ENCODE measurements at places on chromosomes 1 and 21.

- DNase-seq, result no peak
Observed at GRCh38 chr1:58136387-58136786, 410.1 kb downstream of the OMA1 start.

DNA sequence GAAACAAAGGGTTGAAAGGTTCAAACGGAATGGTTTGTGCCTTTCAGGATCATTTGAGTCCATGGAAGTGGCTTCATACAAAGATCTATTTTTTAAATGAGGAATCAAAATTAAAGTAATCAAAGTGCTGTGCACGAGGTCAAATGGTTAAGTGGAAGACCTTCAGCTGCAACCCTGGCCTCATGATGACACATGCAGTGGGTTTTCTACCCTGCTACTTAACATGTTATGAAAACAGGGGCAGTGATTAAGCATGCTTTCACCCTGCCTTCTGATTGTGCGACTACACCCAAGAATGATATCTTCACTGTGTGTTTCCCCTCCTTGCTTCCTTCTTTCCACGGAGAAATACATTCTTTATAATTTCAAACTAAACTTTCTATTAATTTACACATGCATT is 604.2 kb downstream of the LRRIQ3 start:
- no peak for DNase-seq

DNA sequence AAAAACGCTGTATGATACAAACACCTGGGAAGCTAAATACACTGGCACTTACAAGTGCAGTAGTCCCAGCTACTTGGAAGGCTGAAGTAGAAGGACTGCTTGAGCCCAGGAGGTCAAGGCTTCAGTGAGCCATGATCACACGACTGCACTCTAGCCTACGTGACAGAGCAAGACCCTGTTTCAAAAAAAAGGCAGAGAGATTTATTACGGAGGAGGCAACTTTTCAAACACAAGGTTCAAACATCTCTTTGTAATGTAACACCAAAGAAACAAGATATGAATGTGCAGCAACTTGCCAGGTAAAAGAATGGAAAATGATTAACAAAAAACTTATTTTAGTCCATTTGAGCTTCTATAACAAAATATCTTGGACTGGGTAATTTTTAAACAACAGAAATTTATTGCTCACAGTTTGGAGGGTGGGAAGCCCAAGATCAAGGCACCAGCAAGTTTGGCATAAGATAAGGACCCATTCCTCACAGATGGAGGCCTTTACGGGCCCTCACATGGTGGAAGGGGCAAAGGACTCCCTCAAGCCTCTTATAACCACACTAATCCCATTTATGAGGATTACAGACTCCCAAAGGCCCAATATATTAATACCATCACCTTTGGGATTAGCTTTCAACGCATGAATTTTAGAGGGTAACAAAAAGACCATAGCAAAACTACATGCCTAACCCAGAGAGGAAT is 73.3 kb downstream of the EVI5 start:
- DNase-seq, result no peak

GRCh38 chr1:88661951-88662699 is 21.9 kb upstream of the PKN2 start:
- DNase-seq, result no peak

DNA sequence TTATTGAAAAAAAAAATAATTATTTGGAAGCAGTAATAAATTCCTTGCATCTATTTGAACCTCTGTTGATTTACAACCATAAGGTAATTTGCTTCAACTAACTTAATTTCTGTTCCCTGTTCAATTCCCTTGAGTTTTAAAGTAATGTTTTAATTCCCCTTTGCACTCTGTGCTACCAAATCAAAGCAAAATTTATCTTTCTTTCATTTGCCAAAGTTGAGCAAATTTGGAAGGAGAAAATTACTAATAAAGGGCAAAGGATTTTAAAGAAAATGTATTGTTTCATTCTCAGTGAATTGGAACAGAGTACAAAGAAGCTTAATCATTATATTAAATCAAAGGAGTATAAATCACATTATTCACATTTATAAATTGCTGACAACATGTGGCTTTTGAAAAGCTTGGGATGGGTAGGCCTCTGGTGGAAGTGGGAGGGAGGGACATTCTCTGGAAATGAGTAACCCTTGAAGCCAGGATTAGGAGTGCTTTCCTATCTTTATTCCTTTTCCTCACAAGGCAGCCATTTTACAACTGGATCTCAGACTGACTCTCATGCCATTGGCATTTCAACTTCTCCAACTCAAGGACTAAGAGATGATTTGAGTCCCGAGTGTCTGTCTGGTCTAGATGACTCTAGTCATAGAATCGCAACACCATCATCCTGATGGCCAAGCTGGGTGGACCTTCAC is 331.6 kb upstream of the DUSP10 start:
- no peak for DNase-seq

DNA sequence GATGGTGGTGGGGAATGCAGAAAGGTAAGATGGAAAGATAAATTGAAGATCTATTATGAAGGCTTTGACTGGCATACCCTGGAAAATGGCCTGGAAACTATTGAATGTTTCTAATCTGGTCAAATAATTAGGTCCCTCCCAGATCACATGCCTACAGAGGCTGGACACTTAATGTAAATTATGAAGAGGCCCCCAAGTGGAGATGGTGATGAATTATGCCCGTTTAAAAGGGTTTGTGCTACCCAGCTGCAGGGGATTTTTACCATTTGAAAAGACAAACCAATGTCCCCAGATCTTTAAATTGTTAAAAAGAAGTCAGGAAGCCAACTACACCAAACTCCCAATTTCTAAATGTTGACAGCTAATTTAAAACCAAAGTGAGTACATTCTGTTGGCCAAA is 35.7 kb upstream of the FMN2 start:
- no peak for DNase-seq

DNA sequence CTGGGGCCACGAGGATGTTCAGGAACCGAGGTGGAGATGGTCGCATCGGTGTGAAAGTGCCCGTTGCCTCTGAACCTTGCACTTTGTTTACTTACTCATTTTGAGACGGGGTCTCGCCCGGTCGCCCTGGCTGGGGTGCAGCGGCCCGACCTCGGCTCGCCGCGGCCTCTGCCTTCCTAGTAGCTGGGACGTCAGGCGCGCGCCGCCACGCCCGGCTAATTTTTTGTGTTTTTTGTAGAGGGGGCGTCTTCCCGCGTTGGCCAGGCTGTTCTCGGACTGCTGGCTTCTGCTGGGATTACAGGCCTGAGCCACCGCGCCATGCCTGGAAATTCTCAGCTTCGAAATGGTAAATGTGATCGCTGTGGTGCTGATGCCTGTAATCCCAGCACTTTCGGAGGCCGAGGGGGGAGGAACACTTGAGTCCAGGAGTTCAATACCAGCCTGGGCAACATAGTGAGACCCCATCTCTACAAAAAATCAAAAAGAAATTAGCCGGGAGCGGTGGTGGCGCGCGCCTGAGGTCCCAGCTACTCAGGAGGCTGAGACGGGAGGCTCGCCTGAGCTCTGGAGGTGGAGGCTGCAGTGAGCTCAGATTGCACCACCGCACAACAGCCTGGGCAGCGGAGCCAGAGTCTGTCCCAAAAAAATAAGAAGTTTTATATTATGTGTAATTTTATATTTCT is 684 bp upstream of the MRPL20 start:
- DNase-seq, result no peak

DNA sequence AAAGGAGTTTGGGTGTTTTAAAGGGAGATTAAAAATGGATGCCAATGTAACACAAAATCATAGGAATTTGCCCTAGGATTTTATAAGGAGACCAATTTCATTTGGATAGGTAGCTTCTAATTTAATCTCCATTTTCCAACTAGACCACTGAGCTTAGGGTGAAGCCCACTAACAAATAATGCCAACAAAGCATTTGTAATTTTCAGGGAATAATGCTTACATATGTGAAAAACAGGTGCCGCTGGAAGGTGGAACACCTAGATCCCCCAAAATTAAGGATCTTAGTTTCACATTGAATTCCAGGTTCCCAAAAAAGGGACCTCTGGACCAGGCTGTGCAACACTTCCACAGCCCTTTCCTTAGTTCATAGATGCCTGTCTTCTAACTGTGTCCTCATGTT is 66.2 kb upstream of the B3GALT5 start:
- no peak for DNase-seq

GRCh38 chr21:28554660-28555475 is 437.8 kb downstream of the LTN1 start:
- DNase-seq, result no peak

DNA sequence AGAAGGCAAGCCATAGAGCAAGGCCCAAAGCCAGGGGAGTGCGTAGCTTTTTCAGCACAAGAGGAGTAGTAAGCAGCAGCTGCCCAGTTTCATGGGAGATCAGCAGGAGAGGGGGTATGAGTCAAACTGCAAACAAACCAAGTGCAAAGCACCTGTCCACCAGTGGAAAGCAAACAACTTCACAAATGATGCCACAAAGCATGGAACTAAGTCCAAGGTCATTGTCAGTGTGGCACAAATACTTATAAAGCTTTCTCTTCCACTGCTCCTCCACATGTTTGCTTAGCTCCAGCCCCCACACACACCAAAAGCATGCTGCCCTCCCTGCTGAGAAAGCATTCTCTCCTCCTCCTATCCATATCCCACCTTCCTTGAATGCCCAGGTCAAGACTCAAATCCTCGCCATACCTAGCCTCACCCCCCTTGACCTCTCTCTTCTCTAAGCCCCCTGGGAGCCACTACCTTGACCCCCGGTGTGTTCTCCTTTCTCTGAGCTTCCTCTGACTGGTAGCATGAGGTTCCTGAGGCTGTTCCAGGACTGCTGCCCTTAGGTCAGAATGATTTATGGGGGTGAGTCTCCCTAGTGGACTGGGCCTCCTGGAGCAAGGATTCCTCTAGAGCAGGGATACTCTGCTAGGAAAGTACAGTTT is 70.4 kb downstream of the DMAP1 start:
- no peak for DNase-seq

GRCh38 chr1:93864175-93864574 is 14.8 kb downstream of the DNTTIP2 start:
- DNase-seq, result no peak

- no peak for DNase-seq
Observed at GRCh38 chr1:46175243-46175642, 356 bp downstream of the TSPAN1 start.

- DNase-seq, result no peak
Observed at GRCh38 chr1:30409476-30410152, 313.8 kb downstream of the MATN1 start.

DNA sequence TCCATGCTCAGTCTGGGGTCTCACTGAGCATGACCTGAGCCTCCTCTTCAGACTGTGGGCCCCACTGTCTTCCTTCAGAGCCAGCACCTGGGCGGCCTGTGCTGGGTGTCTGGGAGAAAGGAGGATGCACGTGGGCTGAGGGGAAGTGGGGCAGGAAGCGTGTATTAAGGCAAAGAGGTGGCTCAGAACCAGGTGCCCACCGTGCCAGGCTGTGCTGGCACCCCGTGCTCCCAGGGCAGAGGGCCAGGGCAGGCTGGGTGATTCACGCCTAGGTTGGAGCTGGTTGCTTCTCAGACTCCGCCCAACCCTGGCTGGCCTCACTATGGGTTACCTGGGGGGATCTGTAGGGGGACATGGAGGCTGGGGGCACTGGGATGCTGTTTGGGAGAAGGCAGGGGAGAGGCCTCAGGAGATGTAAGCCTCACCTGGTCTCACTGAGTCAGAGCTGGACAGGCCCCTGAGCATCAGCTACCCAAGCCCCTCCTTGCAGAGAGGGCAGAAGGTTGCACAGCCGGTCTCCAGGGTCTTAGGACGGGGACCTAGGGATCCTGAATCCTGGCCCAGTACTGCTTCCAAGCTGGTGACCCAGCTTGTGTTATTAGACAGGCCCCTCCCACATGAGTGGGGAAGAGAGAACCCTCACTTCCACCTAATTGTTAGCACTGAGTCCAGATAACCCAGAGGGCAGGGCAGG is 18.6 kb upstream of the PADI1 start:
- no peak for DNase-seq

DNA sequence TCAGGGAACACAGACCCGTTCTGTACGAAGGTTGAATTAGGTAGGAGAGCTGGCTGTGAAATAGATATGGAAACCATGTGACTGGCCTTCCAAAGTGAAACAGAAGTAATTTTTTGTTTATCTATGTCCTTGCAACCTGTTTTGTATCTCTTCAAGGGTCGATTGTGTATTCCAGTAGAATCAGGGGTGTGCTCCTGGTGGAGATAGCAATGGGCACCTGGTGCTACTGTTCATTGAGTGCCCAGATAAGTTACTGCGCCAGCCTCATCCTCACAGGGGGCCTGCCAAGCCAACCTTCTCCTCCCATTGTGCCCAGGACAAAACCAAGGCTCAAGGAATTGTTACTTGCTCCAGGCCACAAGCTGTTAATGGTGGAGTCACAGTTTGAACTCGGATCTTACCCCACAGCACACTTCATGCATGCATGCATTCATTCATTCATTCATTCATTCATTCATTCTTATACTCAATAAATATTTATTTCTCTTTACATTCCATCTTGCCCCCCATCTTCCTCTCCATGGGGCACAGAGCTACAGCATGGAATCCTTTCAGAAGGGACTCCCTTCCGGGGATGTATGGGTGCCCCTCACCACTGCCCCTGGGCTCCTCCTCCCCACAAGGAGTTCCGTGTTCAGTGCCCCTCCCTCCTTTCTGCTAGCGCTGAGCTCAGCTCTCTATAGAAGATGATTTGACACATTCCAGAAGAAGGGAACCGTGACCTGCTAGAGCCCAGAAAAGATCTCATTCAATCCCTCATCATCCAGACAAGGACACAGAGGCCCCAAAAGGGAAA is 24.0 kb downstream of the ADORA1 start:
- DNase-seq, result no peak
